T-cell (primary cell): ENCODE measurements at places on chromosomes 13 and 19. TPM values are rescaled to one million over a fixed set of nuclear protein-coding genes. Genes with fewer than 3 reads are reported as not detected.

GRCh38 chr13:99165753-99166587 is 34.7 kb upstream of the UBAC2 start:
- DNase-seq = no peak

DNA sequence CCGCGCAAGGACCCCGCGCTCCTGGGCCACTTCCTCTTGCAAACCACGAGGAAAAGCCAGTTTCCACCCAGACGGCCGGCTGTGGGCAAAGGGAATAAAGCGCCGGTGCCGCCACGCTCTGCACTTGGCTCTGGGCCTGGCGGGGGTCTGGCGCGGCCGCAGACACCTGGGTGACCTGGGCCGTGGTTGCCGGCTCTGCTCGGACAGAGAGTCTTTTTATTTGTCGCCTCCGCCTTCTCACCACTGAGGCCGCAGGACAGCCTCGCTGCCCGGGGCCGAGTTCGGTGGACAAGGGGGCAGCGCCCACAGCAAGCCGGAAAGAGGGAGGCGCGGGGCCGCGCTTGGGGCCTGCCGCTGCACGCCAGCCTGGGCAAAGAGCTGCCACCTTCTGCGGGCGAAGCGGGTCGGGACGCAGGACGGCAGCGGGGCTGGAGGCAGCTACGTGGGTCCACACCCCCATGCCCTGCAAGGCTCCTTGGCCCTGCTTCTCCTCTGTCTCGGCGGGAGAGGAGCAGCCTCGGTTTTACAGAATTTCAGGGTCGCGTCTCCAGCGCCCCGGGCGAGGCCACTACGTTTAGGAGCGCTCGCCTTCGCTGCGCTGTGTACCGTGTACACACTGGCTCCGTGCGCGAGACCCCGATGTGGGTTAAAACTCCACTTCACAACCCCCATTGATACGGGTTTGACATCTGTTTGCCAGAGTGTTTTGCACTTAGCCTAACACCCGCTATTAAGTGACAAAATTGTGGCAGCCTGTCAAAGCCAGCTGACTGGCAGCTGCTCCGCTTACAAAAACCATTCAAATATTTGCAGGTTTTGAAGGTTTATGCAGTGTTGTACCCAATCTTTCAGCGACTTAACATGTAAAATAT is 13.0 kb upstream of the SOX1 start:
- DNase-seq = no peak

DNA sequence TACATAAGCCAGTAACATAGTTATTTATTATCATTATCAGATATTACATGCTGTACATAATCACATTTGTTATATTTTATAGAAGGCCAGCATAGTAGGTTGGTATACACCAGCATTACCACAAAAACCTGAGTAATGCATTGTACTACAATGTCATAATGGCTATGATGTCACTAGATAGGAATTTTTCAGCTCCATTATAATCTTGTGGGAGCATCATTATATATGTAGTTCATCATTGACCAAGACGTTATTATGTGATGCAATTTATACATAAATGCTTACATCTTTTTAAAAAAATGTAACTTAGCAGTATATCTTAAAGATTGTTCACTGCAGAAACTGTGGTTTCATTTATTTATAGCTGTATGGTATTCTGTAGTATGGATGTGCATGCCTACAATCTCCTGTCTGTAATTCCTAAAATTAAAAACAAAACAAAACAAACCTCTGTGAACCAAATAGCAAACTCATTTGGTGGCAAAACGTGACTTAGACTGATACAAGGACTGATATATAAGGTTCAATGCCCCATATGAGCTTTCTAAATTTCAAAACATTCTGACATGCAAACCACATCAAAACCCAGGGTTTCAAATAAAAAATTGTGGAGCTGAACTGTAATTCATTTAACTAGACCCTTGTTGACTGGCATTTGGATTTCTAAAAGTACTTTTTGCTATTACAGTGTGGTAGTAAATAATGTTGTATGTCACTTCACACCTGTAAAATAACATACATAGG is 250.9 kb downstream of the DLEU7 start:
- DNase-seq = no peak

- no peak for DNase-seq
These were observed 35.5 kb downstream of the DOT1L start for GRCh38 chr19:2199215-2199614.

GRCh38 chr19:51627491-51628138 is 2.6 kb downstream of the SIGLEC5 start:
- DNase-seq = no peak

DMPK gene
- total RNA-seq = 31.4 TPM

- no peak for DNase-seq
These were observed 28.3 kb upstream of the SERPINE3 start for GRCh38 chr13:51311231-51311630.

DNA sequence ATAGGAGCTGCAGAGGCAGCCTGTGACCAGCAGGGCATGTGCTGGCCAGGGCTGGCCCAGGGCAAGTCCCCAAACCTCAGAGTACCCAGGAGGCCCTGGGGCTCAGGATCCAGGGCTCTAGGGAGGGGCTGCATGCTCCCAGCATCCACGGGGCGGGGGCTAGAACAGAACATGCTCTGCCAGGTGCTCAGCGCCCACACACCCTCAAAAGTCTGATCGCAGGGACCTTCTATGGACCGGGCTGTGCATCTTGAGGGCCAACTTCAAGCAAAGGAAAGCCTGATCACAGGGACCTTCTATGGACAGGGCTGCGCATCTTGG is 33.5 kb downstream of the ELL start:
- DNase-seq = no peak

EID2B gene
- 6.0 TPM for total RNA-seq

MRI1 gene
- total RNA-seq = 94.3 TPM

DNA sequence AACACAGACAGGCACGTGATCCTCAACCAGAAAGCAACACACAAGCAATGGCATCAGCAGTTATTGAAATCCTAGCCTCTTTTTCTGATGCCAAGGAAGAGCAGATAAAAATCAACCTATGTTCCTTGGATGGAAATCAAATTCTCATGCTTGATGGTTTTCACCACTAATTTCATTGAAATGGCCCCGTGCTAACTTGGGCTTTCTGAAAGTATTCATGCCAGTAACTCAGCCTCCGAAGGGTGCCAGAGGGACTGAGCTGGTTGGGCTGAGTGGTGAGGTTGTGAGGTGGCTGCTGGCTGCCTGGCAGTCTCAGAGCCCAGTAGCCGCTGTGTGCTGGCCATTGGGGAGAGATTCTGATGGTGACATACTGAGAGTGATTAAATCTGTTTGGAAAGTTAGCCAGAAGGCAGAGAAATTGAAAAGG is 309.3 kb downstream of the DCT start:
- DNase-seq = no peak

DNA sequence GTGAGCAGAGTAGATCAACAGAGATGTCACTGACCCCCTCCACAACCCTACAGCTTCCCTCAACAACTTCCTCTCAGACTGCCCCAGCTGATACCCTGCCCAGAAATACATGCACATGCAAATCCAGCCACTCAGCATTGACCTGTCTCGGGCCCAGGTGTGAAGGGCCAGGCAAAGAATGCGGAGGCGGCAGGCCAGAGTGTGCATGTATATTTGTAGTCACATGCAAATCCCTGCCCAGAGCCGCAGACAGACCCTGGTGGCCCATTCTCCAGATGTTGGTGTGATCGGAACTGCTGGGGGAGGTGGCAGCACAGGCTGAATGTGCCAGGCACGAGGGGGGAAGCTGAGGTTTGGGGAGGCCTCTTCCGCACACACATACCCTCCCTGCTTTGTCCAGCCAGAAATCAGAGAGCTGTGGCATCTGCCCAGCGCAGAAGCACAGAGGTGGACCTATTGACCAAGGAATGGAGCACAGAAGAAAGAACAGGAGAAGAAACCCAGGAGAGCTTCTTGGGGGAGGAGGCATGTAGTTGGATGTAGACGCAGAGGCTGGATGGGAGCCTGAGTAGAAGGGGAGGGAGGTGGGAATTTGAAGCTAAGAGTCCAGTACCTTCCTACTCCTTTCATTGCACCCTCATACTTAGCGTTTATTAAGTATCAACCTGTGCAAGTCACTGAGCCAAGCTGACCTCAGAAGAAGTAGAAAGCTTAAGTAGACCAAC is 14.4 kb downstream of the MEF2B start:
- DNase-seq = no peak

- DNase-seq = no peak
These were observed 25.4 kb downstream of the ALG5 start for GRCh38 chr13:36973621-36974295.

SMIM7 gene
- 73.1 TPM for total RNA-seq

KCTD4 gene
- not detected for total RNA-seq

DNA sequence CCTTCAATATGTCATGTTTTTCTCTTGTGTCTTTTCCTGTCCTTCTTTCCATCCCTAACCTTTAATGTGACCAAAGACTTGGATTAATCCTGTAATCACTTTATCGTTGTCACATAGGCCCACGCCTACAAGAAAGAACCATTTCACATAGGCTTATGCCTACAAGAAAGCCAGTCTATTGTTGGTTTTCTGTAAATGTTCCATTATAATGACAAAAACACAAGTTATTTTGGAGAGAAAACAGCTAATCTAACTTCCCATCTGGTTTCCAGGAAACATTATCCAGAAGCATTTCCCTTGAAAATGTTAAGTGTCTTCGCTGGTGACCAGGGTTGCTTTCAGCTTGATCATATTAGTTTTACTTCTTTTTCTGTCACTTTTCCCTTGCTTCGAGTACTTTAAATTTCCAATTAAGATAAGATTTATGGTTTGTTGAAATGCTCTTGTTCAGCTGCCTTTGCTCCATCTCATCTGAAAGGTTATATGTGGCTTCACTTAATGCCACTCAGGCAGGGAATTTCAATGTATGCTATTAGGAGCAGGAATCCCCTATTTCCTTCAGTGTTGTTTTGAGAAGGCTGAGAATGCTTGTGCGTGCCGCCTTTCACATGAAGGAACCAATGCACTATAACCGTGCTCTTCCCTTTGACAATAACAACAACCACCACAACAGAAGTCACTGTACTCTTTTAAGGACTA is 708.2 kb downstream of the EFNB2 start:
- no peak for DNase-seq

DNA sequence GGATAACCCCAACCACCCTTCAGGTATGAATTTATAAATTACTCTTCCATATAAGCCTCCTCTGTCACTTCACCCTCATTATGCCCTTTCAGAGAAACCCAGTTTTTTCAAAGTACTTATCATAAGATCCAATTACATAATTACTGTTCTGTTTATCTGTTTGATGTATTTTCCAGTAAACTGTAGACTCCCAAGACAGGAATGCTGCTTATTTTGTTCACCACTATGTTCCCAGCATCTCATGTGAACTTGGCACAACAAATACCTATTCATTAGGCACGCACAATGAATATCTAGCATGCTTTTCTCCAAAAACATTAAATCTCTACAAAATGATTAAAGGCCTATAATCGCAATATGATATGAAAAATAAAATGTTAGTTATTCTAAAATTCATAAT is 13.2 kb downstream of the ENOX1 start:
- DNase-seq = no peak
